ENCODE measurements at places on chromosomes 3 and 15.
A peak's percentile ranks its signal among the peaks of the same experiment; 100 is the strongest.

DNA sequence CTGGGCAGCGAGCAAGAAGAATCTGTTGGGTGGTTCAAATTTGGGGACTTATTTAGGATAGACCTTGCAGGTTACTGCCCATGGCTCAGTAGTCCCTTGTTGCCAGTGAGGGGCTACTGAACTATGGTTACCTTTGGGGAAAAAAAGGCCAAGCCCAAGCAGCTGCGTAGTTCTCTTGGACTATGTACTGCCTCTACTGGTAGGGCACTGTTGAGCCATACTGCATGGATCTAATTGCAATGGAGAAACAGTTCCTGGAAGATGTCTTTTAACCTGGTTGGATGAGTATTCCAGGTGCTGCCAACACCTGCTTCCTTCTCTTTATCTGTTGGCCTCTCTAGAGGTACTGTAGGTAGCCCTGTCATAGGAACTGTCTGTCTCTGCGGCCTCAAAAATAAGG, 671.9 kb upstream of the CBLB start:
- no peak for DNase-seq

DNA sequence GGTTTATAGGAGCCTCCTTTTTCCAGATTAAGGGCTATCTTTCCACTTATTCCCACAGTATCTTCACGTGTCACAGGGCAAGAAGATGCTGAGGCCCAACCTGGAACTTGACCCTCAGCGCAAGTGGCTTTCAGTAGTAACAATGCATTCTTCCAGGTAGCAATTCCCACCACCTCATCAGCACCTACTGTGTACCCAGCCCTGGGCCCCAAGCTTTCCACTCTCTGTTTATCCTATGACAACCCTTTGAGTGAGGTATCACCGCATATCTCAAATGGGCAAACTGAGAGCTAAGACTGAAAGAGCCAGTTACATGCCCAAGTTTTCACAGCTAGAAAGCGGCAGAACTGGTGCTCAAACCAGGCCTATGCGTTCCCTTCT, 88.2 kb downstream of the CPN2 start:
- no peak for DNase-seq

DNA sequence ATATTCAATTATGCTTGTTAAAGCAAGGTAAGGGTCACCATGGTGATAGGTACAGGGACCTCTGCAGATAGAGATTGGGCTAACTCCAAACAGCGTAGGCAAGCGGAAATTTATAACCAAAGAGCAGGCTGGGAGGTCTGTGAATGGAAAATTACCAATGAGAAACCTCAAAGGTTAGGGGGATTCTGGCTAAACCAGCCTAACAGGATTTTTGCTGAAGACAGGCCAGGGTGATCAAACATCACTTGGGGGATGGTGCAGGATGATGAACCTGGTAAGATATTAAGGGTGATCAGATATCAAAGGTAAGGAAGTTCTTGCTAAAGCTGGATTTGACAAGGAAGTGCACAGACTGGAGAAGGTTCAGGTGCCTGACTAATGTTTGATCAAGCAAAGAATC, 35.3 kb upstream of the SNRPN start:
- no peak for DNase-seq

GRCh38 chr3:13525827-13526625, 22.9 kb upstream of the FBLN2 start:
- no peak for DNase-seq

DNA sequence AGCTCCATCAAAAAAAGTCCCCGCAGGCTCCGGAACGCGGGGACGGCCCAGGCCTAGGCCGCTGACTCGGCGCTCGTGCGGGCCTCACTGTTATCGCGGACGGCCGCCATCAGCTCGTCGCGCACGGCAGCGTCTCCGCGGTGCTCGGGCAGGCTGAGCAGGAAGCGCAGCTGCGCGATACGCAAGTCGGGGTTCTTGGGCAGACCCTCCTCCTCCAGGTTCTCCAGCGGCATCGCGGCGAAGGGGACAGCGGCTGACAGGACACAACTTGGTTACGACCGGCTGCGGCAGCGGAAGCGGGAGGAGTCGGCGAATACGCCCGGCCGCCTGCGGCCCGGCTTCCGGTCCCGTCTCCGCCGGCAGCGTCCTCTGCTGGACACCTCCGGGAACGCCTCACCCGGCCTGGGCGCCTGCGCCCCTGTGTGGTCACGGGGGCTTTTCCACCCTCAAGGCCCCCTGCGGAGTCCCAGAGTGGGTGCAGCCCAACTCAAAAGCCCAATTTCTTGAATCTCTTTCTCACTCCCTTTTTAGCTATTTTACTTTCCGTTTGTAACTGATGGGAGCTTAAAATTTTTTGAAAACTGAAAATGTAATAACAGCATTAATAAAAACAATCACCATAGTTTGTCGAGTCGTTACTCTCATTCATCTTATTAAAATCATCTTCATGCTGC, at the start of gene PSMD6:
TSS of gene PSMD6 (minus strand) at position 308 of the 674 bp plus-strand sequence. CDS start at position 233, 75 bp downstream.
- DNase-seq, result peak; percentile 87

- DNase-seq, result no peak
These were observed 78.5 kb upstream of the RBMS3 start for GRCh38 chr3:29202378-29202777.

GRCh38 chr3:136621628-136622027, 130.6 kb downstream of the STAG1 start:
- DNase-seq, result no peak

- DNase-seq, result no peak
These were observed 4.6 kb upstream of the ABCC5 start for GRCh38 chr3:184022323-184022722.

DNA sequence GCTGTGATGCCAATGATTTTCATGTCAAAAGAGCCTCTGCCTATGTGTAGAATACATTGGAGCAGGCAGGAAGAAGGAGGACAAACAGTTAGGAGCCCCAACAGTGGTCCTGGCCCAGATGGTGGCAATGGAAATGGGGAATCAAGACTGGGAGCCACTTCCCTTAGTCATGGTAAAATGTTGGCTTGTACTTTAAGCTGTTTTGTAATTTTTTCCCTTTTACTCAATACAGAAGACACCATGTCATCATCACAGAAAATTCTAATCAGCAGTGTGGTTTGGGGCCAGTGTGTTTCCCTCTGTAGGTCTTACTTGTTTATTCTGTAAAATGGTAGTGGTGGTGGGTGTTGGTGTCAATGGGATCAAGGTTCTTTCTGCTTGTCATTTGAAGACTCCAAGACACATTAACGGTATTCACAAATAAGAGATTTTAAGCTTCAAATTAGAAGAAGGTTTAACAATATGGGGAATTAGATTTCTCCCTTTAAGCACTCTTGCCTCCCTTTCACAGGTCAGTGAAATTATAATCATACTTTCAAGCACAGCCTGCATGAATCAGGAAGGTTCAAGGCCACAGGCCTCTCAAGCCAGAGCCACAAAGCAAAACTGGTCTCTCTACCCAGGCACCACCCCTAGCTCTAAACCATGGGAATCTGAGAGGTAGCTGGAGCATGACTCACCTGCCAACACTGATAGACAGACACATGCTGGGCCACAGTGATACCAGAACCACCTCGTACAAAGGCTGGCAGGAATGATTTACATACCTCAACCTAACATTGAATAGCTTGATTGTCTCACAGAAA, 24.9 kb downstream of the SIAH2 start:
- DNase-seq, result no peak

GRCh38 chr3:147424581-147425387, 15.6 kb downstream of the ZIC1 start:
- DNase-seq, result no peak

DNA sequence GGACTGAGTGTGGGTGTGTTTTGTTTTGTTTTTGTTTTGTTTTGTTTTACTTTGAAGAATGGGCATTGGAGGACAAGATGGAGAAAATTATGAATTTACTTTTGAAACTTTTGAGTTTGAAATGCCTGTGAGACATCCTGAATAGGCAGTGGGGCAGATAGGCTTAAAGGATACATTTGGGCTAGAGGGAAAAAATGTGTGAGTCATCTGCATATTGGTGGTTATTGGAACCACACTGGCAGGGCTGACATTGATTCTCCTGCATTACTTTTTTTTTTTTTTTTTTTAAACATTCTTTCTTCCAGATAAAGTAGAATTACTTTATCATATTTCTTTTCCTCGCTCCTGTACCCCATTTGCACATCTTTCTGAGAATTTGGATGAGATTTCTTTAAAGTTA, 56.1 kb downstream of the CALML4 start:
- no peak for DNase-seq

- DNase-seq, result no peak
These were observed 58.9 kb upstream of the ULK4 start for GRCh38 chr3:42020684-42021307.

- no peak for DNase-seq
These were observed 34.3 kb downstream of the CDV3 start for GRCh38 chr3:133607816-133608215.

- DNase-seq, result no peak
These were observed 26.4 kb upstream of the RPS17 start for GRCh38 chr15:82566690-82567089.

DNA sequence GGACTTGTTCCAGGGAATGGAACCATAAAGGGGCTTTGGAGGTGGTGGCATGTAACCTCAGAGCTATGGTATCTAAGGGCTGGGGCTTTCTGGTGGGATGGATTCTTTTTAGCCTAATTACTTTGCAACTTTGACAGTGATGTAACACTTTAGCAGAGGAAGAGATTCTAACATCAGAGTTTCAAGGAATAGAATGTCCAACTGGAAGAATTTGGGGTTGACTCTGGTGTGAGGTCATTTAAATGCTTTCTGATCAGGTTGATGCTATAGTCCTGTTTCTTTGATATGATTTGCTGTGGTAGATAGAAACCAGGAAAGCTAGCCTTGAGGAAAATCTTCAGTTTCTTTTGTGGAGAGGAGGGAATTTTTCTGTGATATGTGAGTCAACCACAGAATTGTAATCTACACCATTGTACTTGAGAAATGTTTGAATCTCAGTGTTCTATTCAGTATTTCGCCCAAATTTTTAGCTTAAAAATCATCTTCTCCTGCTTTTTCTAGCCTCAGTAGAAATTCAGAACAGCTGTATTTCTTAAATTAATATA, 40.0 kb downstream of the ATP2C1 start:
- no peak for DNase-seq

DNA sequence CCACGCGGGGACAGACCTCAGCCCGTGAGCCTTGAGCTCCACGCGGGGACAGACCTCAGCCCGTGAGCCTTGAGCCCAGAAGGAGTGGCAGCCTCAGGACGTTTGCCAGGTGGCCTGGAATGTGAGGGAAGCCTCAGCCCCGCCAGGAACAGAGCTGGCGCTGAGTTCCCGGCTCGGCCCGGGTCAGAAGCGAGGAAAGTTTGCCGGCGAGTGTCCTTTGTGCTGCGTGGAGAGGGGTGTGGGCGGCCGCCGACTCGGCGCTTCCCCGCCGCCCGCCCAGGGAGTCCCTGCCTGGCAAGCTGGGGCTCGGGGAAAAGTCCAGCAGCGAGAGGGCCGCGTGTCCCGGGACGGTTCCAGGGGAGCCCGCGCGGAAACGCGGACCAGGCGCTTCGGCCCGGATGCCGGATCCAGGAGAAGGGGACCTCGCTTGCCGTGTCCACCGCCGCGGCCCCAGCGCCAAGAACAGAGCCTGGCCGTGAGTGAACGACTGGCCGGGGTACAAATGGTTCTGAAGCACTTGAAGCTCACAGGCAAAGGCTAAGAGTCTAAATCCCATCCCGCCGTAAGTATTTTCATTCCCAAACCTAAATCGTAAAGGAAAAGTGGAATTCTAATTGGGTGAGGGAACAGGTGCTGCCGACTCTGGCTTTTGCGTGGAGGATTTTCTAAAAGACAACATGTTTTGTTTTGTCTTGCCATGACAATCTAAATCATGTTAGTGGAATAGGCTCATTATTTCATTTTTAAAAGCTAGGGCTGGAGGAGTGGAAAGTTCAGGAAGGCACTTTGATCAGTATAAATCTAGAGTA, 1.7 kb downstream of the LRRN1 start:
- DNase-seq, result no peak

DNA sequence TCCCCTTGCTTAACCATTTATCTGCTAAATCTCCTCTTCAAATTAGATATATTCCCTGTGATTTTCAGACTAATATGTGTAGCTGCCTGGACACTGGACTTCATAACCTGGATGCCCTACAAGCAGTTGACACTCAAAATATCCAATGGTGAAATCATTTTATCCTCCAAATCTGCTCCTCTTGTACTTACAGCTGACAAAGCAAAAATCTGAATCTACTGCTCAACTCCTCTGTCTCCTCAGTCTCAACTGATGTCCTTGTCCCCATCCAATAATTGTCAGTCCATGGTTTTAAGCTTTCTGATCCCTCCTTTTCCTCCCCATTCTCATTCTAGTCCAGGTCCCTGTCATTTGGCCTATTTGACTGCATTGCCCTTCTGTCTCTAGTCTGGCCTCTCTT, 411.8 kb downstream of the TBC1D5 start:
- DNase-seq, result no peak

DNA sequence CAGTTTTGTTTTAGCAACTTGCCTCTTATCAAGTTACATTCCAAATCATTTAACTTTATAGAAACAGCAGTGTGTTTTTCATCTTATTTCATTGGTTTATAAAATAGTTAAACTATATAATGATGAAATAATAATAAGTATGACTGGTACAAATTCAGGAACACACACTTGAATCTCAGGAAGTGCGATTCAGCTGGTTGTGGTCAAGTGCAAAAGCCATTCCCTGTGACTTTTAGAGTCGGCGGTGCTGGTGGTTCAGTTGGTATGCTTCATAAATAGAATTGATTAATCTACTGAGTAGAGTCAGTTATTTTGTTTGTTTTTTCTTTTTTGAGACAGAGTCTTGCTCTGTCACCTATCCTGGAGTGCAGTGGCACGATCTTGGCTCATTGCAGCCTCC, 22.7 kb downstream of the SACM1L start:
- no peak for DNase-seq

GRCh38 chr3:32992310-32992686, 40.9 kb downstream of the CCR4 start:
- DNase-seq, result no peak

- DNase-seq, result no peak
These were observed 19.8 kb upstream of the DCLK3 start for GRCh38 chr3:36784138-36784635.

- DNase-seq, result no peak
These were observed 413.3 kb downstream of the PLCL2 start for GRCh38 chr3:17298038-17298437.

DNA sequence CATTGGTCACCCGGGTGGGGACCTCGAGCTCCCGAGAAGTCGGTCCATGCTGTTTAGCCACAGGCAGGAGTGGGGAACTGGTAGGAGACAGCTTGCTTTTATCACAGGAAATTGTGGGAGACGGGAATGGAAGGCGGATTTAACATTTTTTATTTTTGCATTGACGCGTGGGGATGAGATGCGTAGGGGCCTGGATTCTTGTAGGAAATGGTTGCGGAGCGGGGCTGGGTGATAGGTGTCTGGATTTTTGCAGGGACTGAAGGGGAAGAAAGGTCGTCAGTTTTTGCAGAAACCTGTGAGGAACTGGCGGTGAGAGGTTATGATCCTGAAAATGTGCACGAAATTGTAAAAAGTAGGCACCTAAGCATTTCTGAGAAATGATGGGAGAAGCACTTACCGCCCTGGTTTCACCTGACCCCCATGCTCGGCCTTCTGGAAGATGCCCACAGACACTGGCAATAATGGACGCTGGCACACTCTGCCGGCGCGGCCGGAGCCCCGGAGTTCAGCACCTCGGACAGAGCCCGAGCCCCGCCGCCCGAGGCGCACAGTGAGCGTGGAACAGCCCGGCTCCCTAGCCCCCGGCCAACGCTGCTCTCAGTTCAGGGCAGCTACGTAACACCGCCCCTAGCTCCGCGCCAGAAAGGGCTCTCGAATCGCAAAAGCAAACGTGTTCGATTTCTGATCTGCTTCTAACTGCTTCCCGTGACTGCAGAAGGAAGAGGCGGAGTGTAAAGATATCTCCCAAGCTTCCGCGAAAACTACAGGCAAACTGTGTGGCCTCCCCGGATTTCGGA, 928 bp downstream of the ANKRD34C start:
- no peak for DNase-seq

- no peak for DNase-seq
These were observed 103.4 kb upstream of the FHIT start for GRCh38 chr3:61354604-61355003.

- DNase-seq, result no peak
These were observed 33.1 kb upstream of the POLG start for GRCh38 chr15:89367485-89368451.

All from effector memory CD4-positive, alpha-beta T cell (primary cell).